ENCODE measurements at places on chromosomes 16 and 17. TPM values are rescaled to one million over a fixed set of nuclear protein-coding genes. Genes with fewer than 3 reads are reported as not detected.

ZNF624 gene
- total RNA-seq, result 4.4 TPM

PIRT gene
- total RNA-seq, result not detected

COX6A2 gene
- not detected for total RNA-seq

ZC3H18 gene
- total RNA-seq, result 12.5 TPM

OR3A2 gene
- total RNA-seq, result under 0.01 TPM

VTN gene
- total RNA-seq, result 0.30 TPM

CORO6 gene
- total RNA-seq, result 2.9 TPM

ITGAD gene
- not detected for total RNA-seq

PPP1R1B gene
- total RNA-seq, result not detected

G6PC1 gene
- total RNA-seq, result not detected

ATP2A1 gene
- 0.30 TPM for total RNA-seq

CA7 gene
- total RNA-seq, result not detected

CEP95 gene
- 16.6 TPM for total RNA-seq

KRTAP4-1 gene
- not detected for total RNA-seq

AATK gene
- total RNA-seq, result 5.2 TPM

GFAP gene
- total RNA-seq, result 0.65 TPM

TM4SF5 gene
- total RNA-seq, result not detected

FOXF1 gene
- total RNA-seq, result 0.65 TPM

EVI2A gene
- 1.3 TPM for total RNA-seq

EPX gene
- total RNA-seq, result not detected

NME3 gene
- 80.9 TPM for total RNA-seq

SGCA gene
- not detected for total RNA-seq

CA4 gene
- not detected for total RNA-seq

MYOCD gene
- total RNA-seq, result not detected

TOB1 gene
- 1.9 TPM for total RNA-seq

TBC1D3D gene
- total RNA-seq, result not detected

DDX5 gene
- total RNA-seq, result 537 TPM

TNFRSF13B gene
- total RNA-seq, result not detected

Data from epithelial cell of umbilical artery (primary cell).